ENCODE measurements at places on chromosomes 16 and 17. TPM values are rescaled to one million over a fixed set of nuclear protein-coding genes. Genes with fewer than 3 reads are reported as not detected.

DNA sequence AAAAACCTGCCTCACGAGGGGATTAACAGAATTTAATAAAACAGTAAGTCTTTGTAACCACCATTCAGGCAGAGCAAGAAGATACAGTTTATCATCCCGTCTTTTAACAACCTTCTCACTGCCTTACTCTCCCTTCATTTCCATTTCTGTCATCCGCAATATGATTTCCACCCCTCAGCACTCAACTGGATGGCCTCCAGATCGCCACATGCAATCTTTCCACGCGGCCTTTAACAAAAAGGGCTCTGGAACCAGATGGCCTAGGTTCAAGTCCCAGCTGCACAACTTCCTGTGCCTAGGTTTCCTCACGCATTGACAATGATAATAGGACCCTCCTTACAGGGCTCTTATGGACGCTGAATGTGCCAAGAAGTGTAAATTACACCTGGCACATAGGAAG, 103.6 kb downstream of the GAS7 start:
- DNase-seq = no peak

DNA sequence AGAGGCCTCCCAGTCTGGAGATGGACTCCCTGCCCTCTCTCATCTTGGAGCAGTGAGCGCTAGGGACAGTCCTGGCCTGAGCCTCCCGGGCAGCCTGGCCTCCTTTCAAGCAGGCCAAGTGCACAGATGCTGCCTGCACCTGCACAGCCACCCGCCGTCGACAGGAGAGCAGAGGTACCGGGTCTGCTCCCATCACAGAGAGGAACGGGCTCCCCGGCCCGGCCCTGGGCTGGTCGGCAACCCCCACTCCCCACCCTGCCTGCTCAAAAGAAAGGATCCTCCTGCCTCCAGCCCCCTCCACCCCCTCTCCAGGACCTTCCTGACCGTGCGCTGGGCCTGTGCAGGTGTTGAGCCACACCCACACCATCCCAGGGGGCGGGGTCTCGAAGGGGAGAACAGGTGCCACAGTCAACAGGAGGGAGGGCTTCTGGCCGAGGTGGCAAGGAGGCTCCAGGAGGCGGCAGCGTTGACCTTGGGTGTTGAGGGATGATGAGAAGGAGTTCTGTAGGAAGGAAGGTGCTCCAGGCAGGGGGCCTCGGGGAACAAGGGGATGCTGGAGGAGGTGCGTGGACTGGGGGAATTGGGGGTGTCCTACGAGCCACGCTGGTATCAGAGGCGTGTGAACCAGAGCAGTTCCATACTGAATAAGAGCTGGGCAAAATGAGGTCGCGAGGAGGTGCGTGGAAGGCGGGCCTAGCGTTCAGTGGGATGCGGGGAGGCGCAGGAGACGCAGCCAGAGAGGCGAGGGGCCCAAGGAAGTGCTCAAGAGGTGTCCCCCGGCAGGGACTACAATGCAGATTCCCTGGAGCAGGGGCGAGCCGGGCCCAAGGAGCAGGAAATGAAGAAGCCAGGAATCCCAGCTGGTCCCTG, 967 bp upstream of the CDH15 start:
- no peak for DNase-seq

DNA sequence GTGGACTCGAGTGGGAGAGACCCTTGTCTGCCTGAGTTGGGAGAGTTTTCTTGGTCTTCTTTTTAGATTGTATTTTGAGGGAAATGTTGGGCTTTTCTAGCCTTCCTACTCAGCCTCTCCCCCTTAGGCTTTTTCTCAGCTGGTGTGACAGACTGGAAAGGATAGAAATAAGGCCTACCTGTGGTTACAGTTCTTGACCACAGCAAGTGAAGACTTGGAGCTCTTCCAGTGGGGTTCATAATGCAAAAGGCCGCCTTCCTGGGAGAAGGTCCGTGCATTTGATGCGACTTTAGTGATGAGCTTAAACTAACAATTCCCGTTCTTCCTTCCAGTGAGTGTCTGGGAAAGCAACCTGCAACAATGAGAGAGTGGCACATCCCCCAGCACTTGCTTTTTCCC, 56.8 kb downstream of the B9D1 start:
- DNase-seq = no peak

Gene UMOD
- total RNA-seq = not detected

Gene SENP3
- 153 TPM for total RNA-seq

Gene TVP23A
- 0.14 TPM for total RNA-seq
